Gastrocnemius medialis (tissue), 4 donors: ENCODE measurements at places on chromosomes 5 and 9. TPM values are rescaled to one million over a fixed set of nuclear protein-coding genes. Genes with fewer than 3 reads are reported as not detected.

GRCh38 chr9:123399803-123400378 lies 43.9 kb downstream of the CRB2 start:
- no peak for DNase-seq

- no peak for DNase-seq
Observed at GRCh38 chr5:53359916-53360517, 120.4 kb upstream of the FST start.

DNA sequence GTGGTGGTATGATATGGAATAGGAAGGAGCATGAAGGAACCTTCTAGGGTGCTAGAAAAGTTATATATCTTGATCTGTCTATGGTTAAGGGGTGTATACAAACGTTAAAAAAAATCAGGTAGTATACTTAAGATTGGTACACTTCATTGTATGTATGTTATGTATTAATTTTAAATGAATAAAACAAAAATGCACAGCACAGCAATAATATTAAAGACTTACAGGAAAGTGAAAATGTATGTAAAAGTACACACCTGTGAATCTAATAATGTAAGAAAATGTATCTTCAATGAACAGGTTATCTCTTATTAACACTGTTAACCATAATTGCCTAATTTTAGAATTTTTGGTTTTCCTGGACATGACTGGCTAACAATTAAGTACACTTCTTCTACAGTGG lies 77.2 kb downstream of the HMGCR start:
- DNase-seq: no peak

DNA sequence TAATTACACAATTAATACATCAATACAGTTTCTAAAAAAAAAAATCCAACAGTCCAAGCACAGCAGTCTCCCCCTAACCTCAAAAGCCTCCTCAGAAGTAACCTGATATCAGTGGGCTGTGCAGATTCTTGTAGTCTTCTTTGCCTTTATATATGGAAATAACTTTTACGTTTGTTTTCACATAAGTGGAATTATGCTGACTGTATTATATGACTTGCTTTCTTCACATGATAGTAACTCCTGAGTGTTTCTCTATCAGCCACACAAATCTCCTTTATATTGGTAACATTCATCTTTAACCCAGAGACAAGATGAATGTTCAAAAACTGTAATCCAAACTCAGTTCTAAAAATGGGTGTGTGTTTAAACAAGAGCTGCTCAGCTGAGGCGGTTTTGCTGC lies 71.9 kb upstream of the FANCC start:
- DNase-seq: no peak

DNA sequence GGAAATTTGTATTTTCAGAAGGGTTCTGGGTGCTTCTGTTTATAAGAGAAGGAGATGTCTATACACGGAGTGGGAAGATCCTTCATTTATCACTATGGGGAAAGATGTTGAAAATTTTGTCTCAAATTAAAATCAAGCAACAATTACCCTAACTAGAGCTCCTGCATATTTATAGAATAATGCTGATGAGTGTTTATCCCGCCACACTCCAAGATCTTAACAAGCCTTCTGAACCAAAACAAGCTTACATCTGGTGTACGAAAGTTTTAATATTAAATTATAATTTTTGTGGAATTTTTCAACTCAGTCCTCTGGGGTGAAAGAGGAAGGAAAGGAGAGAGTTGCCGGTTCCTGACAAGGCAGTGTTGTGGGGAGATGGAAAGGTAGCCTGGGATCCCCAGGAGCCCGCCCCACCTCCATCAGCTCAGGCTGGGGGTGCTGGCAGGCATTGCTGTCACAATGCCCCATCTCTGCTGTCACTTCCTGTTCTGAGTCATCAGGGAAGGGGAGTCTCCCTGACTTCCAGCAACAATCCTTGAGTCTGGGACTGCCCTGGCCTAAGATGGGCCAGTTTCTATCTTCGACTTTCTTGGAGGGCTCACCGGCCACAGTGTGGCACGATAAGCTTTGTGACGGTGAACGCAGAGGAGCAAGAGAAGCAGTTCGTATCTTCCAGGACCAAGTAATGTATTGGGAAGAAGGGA lies 64.5 kb downstream of the ERAP1 start:
- DNase-seq: no peak

DNA sequence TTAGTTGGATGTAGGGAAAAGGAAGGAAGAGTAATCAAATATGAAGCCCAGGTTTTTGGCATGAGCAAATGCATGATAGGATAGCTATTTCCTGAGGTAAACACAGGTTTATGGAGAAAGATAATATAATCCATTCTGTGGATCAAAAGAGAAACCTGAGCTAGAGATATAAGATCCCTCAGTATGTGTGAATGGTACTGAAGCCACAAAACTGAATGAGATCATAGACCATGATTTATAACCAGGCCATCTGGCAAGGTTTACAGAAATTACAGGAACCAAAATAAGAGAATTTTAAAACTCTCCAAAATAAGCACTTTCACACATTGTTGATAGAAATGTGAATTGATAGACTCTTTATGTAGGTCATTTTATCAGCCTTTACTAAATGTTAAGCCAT lies 28.7 kb upstream of the ECM2 start:
- DNase-seq: no peak

DNA sequence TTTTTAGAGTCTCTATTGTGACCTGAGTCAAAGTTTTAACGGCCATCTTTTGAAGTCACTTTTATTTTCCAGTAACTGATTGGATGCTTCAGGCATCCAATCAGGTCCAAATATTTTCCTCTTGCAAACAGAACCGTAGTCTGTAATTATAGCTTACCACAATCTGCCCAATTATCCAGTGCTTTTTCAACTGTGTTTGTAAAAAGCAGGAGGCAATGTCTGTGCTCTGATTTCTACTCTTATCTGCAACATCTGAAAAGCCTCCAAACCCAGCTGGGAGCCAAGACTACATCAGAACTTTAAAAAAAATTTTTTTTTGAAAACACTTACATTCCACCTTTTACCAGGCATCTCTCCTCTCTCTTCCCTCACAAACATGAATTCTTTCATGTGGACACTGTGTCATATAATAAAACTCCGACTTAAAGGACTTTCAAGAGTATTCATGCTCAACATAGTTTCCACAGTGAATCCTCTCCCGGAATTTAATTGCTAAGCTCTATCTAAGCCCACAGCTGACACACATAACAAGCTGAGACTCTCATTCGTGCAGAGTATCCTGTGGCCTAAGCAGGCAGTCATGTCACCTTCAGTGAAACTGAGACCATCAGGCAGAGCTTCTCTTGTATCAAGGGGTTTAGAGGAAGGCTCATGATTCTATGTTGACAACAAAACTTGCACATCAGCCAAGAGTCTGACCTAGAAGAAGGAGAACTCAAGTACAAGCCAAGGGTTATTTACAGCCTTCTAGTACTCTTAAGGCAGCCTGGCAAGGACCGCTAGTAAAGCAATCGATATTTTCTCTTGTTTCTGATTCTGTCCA lies 272.7 kb downstream of the TLE1 start:
- peak; percentile 79 for DNase-seq

CAVIN4 gene
- 14.5 TPM for total RNA-seq

FRMD3 gene
- total RNA-seq: 100 TPM

GABRA1 gene
- not detected for total RNA-seq

EMB gene
- 5.3 TPM for total RNA-seq
